Stimulated activated CD8-positive, alpha-beta memory T cell treated with anti-CD3 and anti-CD28 coated beads, Interleukin-2, amount 100 ng/mL, for 1 hour (primary cell): ENCODE measurements at places on chromosomes 5 and 9.

DNA sequence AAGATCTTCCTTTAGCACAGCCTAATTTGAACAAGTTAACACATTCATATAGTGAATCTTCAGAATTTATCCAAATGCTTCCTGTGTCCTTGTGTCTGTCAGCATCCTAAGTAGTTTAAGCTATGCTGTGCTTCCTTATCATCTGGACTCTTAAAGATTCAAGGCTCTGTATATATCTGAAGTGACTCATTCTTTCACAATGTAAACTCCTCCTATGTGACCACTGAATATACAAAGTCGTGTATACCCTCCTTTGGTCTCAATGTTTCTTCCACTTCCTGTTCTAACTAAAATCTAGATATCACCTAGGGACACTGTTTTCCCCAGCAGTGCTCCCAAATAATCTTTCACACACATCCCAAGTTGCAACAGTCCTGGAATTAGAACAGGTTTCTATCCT, 935.7 kb upstream of the NUDT12 start:
- DNase-seq: no peak

- DNase-seq: no peak
These were observed 1.5 kb downstream of the CDC42SE2 start for GRCh38 chr5:131265311-131265803.

DNA sequence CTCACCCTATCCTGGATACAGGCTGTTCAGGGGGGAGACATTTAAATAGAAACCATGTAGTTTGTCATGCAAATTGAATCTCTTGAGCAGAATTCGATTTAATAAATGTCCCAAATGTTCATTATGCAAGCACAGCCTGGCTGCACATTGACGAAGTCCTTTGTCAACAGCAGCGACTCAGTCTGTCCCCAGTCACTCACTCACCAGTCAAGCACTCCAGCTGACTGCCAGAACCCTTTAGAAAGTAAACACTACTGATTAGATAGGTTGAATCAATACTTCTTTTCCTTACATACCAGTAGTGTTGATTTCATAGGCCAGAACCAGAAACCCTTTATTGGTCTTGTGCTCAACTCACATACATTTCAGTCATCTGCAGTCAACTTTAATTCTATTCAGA, 27.5 kb downstream of the CDH6 start:
- DNase-seq: no peak

GRCh38 chr9:98045234-98046179, 11.0 kb upstream of the NANS start:
- DNase-seq: no peak

DNA sequence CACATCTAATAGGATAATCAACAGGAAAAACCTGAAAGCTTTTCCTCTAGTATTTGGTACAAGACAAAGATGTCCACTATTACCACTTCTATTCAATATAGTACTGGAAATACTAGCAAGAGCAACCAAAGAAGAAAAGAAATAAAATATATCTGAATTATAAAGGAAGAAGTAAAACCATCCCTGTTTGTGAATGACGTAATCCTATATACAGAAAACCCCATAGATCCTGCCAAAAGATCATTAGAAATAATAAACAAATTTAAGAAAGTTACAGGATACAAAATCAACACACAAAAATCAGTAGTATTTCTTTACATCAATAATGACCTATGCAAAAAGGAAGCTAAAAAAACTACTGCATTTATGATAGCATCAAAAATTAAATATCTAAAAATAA, 1191.3 kb upstream of the C9orf72 start:
- DNase-seq: no peak

GRCh38 chr5:68365889-68366288, 150.3 kb downstream of the PIK3R1 start:
- DNase-seq: no peak

GRCh38 chr5:107232788-107233187, 437.9 kb downstream of the EFNA5 start:
- no peak for DNase-seq

- no peak for DNase-seq
These were observed 29.7 kb upstream of the C9orf72 start for GRCh38 chr9:27602954-27603353.

GRCh38 chr9:77598524-77598923, 49.6 kb downstream of the GNA14 start:
- DNase-seq: no peak

DNA sequence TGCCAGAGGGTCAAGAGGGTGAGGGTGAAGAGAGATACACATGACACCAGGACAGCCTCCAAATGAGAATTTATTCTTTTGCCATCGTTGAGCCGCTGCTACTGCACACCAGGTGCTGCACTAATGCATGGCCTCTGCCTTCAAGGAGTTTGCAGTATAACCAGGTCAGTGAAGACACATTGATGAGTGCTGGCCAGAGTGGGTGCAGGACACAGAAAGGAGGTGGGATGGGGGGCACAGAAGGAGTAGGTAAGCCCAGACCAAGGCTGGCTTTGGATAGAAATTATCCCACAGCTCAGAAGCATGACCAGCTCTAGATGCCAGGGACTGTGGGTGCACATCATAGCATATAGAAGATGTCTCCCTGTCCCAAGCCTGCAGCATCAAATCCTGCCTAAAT, 38.0 kb downstream of the FOXI1 start:
- no peak for DNase-seq

DNA sequence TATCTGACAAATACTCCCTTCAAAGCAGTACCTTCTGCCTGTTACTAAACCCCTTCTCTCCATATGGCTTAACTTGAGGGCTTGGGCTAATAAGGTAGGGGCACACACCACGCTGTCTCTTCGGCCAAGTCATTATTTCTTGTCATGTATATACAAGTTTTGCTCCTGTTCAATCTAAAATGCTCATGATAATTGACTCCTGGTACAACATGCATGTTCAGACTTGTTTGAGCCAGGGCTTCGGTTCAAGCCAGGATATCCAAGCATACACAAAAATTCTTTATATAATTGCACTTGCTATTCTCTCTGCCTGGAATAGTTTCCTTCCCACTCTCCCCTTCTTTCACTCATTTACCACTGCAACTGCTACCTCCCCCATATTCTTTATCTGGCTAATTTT, 756.0 kb upstream of the C9orf72 start:
- DNase-seq: no peak

DNA sequence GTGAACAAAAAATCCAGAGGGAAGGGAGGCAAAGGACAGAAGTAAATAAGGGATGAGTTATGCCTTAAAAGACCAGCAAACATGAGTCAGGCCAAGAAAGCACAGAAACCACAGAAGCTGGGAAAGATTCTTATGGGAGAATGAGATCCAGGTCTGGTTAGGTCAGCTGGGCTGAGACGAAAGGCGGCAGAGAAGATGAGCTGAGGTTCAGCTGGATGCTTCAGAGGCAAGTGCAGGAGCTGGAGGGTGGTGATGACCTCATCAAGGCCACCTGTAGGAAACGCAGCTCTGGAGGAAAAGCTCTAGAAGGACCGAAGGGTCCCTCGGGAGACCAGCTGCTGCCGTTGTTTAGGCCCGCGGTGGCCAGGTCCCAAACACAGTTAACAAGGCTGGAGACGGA, 152.0 kb downstream of the MYO10 start:
- no peak for DNase-seq

GRCh38 chr5:16571016-16571415, 45.8 kb downstream of the RETREG1 start:
- no peak for DNase-seq

- DNase-seq: no peak
These were observed 11.0 kb downstream of the ZBTB5 start for GRCh38 chr9:37454238-37454637.

DNA sequence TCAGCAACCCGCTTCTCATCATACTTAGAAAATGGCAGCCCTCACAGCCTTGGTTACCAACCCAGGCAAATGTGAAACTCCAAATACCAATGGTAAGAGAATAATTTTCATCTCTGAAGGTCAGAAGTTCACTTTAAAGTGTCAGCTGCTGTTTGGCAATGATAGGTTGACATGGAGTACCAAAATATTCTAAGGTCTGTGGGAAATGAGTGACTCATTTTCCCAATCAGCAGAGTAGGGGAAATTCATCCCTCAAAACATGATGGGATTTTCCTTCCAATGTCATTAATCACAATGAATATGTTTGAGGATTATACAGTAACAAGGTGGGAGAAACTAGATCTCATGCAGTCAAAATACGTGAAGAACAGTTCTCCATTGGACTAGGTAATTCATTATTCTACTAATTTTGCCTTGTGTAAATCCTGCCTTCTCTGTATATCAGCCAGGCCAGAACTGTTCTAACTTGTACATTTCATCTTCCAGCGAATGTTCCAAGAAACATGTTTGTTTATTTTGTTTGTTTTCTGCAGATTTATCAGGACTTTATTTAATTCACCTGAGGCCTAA, 53.1 kb upstream of the ERBIN start:
- no peak for DNase-seq

DNA sequence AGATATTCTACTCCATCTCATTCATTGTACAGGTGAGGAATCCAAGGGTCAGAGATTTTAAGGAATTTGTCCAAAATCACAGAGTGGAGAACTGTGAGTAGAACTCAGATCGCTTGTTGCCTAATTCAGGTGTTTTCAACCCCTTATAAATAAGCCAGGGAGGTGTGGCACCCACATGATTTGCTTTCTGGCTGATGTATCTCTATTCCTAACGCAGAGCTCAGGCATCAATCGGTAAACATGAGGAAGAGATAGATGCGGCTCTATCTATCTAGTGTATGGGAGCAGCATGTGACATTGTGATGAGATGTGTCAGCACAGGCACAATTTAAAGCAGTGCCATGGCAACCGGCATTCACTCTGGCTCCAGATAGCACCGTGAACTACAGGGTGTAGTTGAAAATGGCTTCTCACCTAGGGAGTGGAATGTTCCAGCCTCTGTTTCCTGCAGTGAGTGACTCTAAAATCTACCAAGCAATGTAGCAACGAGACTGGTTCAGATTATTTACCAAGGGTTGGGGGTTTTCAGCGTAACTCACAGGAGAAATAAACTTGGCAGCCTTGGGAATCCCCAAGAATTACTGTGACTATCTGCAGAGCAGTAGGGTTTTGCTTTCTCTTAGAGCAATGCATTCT, 53.4 kb upstream of the SUB1 start:
- DNase-seq: peak; percentile 31

DNA sequence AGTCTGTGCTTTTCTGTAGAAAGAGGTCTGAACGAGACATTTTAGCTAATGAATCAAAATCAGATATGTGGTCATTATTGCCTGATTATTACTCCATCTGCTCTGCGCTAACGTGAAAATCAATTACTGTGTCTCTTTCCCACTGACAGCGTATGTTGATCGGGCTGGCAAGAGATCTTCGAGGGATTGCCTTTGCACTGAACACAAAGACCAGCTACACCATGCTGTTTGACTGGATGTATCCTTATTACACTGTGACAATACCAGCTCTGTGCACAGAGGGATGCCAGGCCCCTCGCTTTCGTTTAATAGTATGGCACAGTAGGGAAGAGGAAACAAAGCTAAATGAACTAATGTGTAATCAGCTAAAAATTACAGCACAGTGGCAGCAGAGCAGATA, 103.7 kb upstream of the TLX3 start:
- DNase-seq: no peak

GRCh38 chr5:146466521-146467349, 19.6 kb downstream of the TCERG1 start:
- no peak for DNase-seq

DNA sequence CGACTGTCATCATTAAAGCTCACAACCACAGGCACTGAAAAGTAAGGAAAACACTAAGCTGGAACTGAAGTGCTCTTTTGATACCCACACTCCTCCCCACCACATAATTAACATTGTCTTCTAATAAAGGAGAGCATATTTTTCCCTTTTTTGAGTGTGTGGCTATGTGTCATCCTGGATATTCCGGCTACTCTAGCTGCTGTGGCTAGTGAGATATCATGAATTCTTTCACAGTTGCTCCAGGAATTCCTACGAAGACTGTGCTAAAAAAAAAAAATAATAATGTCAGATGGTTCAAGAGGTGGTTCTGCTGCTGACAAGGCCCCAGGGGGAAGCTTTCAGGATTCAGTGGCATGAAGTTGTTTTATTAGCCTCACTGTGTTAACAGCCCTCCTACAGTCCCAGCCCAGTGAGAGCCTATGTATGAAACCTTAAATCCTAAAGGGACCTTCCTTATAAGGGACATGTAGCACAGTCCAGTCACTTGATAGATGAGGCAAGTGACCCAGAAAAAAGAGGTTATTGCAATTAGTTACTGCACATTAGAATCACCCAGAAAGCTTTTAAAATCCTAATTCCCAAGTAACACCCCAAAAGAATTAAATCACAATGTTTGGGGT, 46.6 kb downstream of the TMEM252 start:
- DNase-seq: no peak

GRCh38 chr9:114496011-114496410, 9.3 kb downstream of the WHRN start:
- DNase-seq: no peak

GRCh38 chr5:136047858-136048257, 19.1 kb downstream of the TGFBI start:
- no peak for DNase-seq

GRCh38 chr5:32714836-32715235, 3.7 kb downstream of the NPR3 start:
- DNase-seq: no peak

- DNase-seq: no peak
These were observed 1.5 kb downstream of the THG1L start for GRCh38 chr5:157732596-157733262.

DNA sequence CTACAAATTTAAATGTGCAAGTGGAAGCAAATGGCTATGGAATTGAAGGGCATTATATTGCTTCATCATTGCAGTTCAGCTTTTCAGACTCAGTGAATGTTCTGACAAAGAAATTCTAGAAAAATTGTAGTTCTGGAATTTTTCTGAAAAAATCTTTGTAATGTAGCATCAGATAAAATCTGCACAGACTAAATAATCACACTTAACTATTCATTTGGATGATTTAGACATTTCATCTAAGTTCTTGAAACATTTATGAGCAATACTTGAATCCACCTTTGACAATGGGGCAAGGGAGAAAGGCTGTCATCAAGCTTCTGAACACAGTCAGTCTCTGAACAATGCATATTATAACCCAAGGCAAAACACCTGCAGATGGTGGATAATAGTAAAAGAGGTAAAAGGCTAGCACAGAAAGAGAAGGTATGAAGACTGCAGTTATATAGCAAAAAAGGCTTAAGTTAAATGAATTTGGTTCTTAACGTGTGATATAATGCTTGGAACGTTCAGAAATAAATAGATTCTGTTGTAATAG, 1352.0 kb upstream of the NUDT12 start:
- DNase-seq: no peak
